Aorta (tissue), 5 donors: ENCODE measurements at places on chromosomes 5 and 9. TPM values are rescaled to one million over a fixed set of nuclear protein-coding genes. Genes with fewer than 3 reads are reported as not detected.

- peak within 1 kb of the TSS; percentile 43 for H3K4me3 ChIP-seq
- no peaks in the 10 kb centered on the region for H3K27me3 ChIP-seq
- H3K27ac ChIP-seq: no peak within 1 kb of the TSS
- H3K4me1 ChIP-seq: no peaks in the 10 kb centered on the region
- H3K36me3 ChIP-seq: no peaks in the 10 kb centered on the region
Measured at GRCh38 chr9:34620061-34620994, at the start of gene DCTN3. DCTN3 (minus strand) TSS chr9:34620495; CDS start chr9:34620464, 31 bp downstream.

GRCh38 chr9:93417538-93417937 is 33.9 kb upstream of the FAM120A start:
- DNase-seq: no peak
- H3K4me1 ChIP-seq: no peaks in the 10 kb centered on the region
- no peaks in the 10 kb centered on the region for H3K27me3 ChIP-seq
- no peak overlapping the region for H3K27ac ChIP-seq
- H3K36me3 ChIP-seq: no peaks in the 10 kb centered on the region

DNA sequence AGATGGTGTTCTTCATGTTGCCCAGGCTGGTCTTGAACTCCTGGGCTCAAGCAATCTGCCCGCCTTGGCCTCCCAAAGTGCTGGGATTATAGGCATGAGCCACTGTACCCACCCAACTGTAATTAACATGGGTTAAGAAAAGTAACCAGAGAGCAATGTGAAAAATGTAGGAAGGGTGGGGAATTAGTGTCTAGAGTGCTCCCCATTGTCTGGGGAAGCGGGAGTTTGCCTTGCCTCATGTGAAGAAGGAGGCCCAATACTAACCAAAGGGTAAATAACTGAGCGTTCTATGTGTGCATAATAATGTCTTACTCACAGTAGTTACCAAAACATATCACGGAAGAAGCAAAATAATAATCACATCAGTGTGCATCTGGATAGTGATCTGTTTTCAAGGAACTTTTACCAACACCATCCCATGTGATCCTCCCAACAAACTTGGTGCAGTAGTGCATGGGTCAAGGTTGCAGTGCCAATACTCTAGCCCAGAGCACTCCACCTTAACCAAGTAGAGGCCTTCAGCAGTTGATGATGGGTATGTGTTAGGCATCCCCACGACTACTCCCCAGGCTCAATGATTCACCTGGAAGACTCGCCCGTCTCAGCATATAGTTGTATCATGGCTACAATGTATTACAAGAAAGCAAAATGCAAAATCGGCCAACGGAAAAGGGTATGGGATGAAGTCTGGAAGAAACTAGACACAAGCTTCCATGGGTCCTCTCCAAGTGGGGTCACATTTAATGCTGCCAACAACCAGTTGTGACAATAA is 26.2 kb downstream of the GNAQ start:
- no peaks in the 10 kb centered on the region for H3K27me3 ChIP-seq
- H3K27ac ChIP-seq: no peak overlapping the region
- DNase-seq: no peak
- H3K36me3 ChIP-seq: no peaks in the 10 kb centered on the region
- no peak overlapping the region for H3K4me3 ChIP-seq

- no peak for DNase-seq
- H3K4me3 ChIP-seq: no peak overlapping the region
- H3K27me3 ChIP-seq: no peaks in the 10 kb centered on the region
- no peaks in the 10 kb centered on the region for H3K4me1 ChIP-seq
- H3K36me3 ChIP-seq: no peaks in the 10 kb centered on the region
- H3K27ac ChIP-seq: no peak overlapping the region
Measured at GRCh38 chr9:107969727-107970126, 480.2 kb upstream of the KLF4 start.

GRCh38 chr5:147303976-147304375 is 69.2 kb downstream of the STK32A start:
- no peak overlapping the region for H3K4me3 ChIP-seq
- H3K4me1 ChIP-seq: peaks cover 9% of the 10 kb centered on the region

GRCh38 chr5:17727098-17727497 is 92.8 kb downstream of the TAF11L14 start:
- no peaks in the 10 kb centered on the region for H3K4me1 ChIP-seq
- no peaks in the 10 kb centered on the region for H3K27me3 ChIP-seq
- DNase-seq: no peak
- no peaks in the 10 kb centered on the region for H3K36me3 ChIP-seq
- H3K4me3 ChIP-seq: no peak overlapping the region

- peak; percentile 69 for DNase-seq
- no peak overlapping the region for H3K4me3 ChIP-seq
- no peaks in the 10 kb centered on the region for H3K27me3 ChIP-seq
- H3K27ac ChIP-seq: no peak overlapping the region
Measured at GRCh38 chr9:126696401-126697145, 82.8 kb downstream of the LMX1B start.

DNA sequence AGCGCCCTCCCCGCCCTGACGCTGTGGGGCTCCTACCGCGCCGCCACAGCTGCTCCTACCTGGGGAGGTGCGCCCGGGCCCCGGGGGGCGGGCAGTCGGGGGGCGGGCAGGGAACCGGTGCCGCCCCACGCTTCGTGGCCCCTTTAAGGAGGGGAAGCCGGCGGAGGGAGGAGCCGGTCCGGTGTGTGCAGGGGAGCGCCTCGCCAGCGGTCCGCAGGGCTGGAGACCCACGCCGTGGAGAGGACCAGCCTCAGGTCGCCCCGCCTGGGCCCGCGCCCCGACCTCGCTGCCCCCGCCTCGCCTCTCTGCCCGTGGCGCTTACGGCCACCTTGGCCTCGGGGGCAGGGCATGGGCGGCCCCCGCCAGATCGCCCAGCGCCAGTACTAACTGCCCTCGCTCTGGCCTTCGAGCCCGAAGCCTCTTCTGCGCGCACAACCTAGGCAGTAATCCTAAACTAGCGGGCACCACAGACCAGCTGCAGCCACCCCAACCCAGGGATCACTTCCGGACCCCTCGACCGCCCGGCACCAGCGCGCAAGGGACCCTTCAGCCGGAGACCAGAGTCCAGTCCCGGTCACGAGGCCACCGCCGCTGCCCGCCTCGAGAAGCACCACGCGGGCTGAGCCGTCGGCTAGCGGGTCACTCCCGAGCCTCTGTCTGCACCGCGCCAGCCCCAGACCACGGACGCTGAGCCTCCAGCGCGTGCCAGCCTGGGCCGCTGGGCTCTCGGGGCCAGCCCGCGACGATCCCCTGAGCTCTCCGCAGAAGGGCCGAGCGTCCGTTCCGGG is at the start of gene FOXE1:
TSS of gene FOXE1 (plus strand) at position 171 of the 788 bp plus-strand sequence. CDS start 689 bp downstream, outside the sequence.
- no peaks in the 10 kb centered on the region for H3K36me3 ChIP-seq
- H3K4me3 ChIP-seq: no peak within 1 kb of the TSS
- no peak for DNase-seq
- H3K27ac ChIP-seq: no peak within 1 kb of the TSS
- H3K4me1 ChIP-seq: no peaks in the 10 kb centered on the region

- no peak for DNase-seq
- no peak overlapping the region for H3K27ac ChIP-seq
- H3K4me1 ChIP-seq: no peaks in the 10 kb centered on the region
- H3K4me3 ChIP-seq: no peak overlapping the region
- H3K27me3 ChIP-seq: no peaks in the 10 kb centered on the region
Measured at GRCh38 chr9:16386007-16386826, 484.3 kb downstream of the BNC2 start.

DNA sequence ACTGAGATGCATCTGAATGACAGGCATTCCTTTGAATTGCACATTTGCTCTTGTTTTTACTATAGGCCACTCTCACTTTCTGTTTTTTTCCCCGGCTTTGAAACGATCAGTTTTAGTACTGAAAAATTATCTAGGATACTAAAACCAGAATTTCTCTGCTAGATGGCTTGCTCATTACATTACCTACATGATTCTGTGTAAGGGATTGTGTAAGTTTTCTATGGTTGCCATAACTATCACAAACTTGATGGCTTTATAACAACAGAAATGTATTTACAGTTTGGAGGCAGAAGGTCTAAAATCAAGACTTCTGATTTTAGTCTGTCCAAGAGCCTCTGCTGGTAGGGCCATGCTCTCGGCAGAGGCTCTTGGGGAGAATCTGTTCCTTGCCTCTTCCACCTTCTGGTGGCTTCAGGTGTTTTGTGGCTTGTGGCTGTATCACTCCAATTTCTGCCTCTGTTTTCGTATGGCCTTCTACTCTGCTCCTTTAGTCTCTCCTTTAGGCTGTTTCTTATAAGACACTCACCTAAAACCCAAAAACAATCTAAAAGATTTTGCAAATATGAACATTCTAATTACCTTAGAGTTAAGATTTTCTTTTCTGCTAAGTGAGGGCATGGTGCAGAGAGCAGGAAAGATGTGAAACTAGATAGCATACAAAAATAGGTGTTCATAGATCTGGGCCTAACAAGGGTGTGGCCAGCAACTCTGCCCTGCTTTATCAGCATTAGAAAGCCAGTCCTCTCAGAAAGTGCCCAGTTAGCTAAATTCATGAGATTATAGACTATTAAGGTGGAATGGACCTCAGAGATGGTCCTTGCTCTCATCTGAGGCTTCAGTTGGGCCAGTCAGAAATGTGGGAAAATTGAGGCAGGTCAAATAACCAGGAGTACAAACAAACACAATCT is 93.3 kb upstream of the CDKN2B start:
- no peak overlapping the region for H3K4me3 ChIP-seq
- DNase-seq: no peak
- peak overlapping the region; percentile 36 for H3K27ac ChIP-seq
- no peaks in the 10 kb centered on the region for H3K27me3 ChIP-seq
- no peaks in the 10 kb centered on the region for H3K36me3 ChIP-seq

GRCh38 chr9:94922098-94922607 is 195.7 kb downstream of the AOPEP start:
- H3K27ac ChIP-seq: peak overlapping the region; percentile 100
- H3K27me3 ChIP-seq: no peaks in the 10 kb centered on the region
- peak; percentile 87 for DNase-seq
- H3K4me3 ChIP-seq: no peak overlapping the region
- H3K4me1 ChIP-seq: peaks cover 13% of the 10 kb centered on the region

DNA sequence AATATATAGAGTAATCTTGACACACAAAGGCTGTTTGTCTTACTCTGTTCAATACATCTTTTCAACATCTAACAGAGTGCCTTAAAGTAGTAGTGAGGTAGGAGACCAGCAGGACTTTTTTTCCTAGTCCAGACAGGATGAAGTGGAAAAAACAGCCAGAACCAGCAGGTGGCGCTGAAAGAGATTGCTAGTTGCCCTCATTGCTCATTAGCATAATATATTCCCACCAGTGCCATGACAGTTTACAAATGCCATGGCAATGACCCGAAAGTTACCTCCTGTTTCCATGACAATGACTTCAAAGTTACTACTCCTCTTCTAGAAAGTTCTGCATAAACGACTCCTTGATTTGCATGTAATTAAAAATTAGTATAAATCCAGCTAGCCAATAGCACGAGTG is 387.4 kb downstream of the ACTL7B start:
- no peaks in the 10 kb centered on the region for H3K36me3 ChIP-seq
- no peaks in the 10 kb centered on the region for H3K27me3 ChIP-seq
- no peak overlapping the region for H3K4me3 ChIP-seq

DNA sequence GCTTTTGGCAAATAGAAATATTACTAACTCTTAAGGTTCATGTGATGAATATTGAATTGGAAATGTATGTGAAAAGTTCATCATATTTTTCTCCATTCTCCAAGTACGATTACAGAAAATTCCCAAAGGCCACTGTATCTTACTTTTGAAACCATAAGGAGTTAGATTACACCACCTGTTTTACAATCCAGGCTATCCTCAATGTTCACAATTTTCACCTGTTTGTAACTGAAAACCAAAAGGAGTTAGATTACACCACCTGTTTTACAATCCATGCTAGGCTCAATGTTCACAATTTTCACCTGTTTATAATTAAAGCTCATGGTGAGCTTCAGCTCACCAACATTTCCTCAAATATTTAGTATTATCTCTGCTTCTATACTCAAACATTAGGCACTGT is 188.0 kb downstream of the HCN1 start:
- no peak for DNase-seq
- H3K27ac ChIP-seq: no peak overlapping the region
- H3K4me1 ChIP-seq: no peaks in the 10 kb centered on the region
- no peaks in the 10 kb centered on the region for H3K36me3 ChIP-seq
- H3K27me3 ChIP-seq: no peaks in the 10 kb centered on the region

DNA sequence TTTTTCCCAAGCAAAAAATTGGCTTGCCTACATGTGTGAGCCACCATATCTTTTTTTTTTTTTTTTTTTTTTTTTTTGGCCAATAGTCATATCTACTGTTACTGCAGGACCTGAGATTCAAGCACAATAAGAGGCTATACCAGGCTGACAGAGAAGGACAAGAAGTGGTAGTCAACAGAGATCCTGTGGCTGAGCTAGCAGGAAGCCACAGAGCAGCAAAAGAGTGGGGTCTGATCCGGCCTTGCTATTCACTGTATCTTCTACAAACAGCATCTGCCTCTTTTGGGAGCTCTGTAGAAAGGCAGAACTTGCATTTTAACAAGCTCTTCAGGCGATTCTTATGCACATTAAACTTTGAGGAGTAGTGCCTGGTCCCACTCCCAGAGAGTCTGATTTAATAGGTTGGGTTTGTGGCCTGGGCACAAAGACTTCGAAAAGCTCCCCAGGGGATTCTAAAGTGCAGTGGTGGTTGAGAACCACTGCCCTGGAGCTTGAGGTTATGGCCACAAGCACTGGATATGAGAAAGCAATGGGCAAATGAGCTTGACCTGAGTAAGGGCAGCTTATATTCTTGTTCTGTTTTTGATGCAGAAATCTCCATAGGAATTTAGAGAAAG is 162.8 kb downstream of the PIK3R1 start:
- peak overlapping the region; percentile 17 for H3K27ac ChIP-seq
- no peaks in the 10 kb centered on the region for H3K27me3 ChIP-seq
- H3K36me3 ChIP-seq: no peaks in the 10 kb centered on the region

DNA sequence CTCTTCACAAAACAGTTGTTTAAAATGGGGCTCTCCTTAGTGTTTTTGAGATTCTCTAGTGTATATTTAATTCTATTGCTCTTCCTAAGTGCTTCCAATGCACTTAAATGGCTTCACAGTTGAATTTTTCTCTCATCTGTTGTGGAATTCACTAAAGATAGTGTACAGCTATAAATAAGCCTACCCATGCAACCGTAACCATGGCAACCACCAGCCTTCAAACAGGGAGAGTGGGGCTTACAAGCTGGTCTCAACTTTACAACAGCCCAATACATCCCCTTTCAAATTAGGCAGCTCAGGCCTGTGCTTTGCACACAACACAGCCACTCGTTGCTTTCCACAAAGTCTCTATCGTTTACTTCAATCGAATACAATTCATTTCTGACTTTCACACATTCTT is 144.0 kb upstream of the PLPPR1 start:
- H3K27me3 ChIP-seq: no peaks in the 10 kb centered on the region
- no peak overlapping the region for H3K27ac ChIP-seq
- H3K4me1 ChIP-seq: no peaks in the 10 kb centered on the region
- no peak overlapping the region for H3K4me3 ChIP-seq

DNA sequence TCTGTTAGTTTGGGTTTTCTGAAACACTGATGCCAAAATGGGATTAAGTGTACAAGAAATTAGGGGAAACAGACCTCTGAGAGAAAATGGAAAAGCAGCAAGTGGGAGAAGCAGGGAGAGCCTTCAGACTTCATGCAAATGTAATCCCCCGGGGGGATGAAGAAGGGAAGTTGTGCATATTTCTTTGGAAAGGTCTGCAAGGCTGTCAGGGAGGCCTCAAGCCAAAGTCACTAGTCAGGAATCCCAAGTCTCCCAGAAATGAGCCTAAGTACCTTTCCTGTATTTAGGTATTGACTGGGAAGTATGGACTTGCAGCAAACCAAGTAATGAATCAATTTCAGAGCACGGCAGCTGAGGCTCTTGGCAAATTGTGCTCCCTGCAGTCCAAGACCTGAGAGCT is 2.2 kb downstream of the FTMT start:
- no peaks in the 10 kb centered on the region for H3K36me3 ChIP-seq
- H3K4me3 ChIP-seq: no peak overlapping the region
- H3K27ac ChIP-seq: no peak overlapping the region
- H3K4me1 ChIP-seq: no peaks in the 10 kb centered on the region

The FOXI1 gene
- not detected for total RNA-seq

The F2RL1 gene
- 1.9 TPM for total RNA-seq

The SPAAR gene
- total RNA-seq: 4.0 TPM

The C9orf50 gene
- 0.30 TPM for total RNA-seq

The NRG2 gene
- 1.3 TPM for total RNA-seq

The OR13C4 gene
- total RNA-seq: not detected
